ENCODE measurements at places on chromosomes 5 and 9. TPM values are rescaled to one million over a fixed set of nuclear protein-coding genes. Genes with fewer than 3 reads are reported as not detected.

- peak; percentile 23 for DNase-seq
Measured at GRCh38 chr5:17190799-17191391, 26.5 kb upstream of the BASP1 start.

DNA sequence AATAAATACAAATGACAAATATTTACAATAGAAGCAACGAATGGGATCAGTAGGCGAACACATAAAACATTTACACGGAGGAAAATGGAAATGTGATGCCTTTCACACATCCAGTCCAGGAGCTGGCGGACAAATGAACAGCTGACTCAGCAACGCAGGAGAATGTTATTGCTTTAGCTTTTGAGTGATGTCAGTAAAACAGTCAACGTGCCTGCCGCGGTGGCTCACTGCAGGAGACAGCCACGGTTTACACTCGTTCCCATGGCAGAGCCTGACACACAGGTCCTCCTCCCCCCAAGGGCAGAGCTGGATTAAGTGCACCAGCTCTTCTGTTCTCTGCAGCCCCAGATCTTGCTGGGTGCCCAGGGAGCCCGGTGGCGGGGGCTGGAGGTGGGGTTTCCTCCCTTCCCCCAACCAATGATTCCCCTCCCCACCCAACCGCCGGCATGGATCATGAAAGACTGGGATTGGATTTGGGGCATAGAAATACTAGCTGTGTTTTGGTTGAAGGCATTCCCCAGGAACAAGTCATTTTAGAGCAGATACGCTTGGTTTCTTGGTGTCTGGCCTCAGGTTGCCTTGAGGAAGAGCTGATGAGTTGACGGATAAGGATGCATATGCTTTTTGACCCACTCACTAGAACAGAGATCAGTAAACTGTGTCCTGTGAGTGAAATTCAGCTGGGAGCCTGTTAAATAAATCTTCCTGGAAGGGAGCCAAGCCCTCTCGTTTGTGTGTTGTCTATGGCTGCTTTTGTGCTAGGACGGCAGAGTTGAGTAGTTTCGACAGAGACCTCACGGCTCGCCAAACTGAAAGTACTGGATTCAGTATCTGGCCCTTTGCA is 12.5 kb downstream of the STC2 start:
- DNase-seq, result no peak

- no peak for DNase-seq
Measured at GRCh38 chr5:138676002-138676401, 77.2 kb upstream of the CTNNA1 start.

DNA sequence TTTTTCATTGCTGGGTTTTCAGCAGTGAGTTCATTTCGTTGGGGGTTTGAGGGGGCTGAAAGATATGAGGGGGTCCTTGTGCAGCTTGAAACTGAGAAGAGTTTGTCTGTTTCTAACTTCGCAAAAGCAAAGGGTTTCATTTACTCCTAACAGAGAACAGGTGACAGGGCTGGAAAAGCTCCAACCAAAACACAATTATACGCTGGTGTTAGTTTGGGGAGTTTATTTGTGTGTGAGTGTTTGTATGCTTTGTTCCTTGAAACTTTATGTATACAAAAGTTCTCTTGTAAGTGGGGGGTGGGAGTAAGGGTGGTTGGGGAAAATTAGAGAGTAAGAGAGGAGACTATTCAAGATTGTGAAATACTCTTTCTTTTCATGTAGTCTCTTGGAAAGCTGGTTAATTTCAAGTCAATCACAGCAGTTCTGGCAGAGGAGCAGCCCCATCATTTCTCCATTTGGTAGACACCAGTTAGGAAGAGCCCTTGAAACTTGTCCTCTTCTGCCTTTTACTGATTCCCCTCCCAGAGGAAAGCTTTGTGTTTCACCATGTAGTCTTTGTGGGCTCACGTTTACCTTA is 881 bp downstream of the TNFAIP8 start:
- no peak for DNase-seq

DNA sequence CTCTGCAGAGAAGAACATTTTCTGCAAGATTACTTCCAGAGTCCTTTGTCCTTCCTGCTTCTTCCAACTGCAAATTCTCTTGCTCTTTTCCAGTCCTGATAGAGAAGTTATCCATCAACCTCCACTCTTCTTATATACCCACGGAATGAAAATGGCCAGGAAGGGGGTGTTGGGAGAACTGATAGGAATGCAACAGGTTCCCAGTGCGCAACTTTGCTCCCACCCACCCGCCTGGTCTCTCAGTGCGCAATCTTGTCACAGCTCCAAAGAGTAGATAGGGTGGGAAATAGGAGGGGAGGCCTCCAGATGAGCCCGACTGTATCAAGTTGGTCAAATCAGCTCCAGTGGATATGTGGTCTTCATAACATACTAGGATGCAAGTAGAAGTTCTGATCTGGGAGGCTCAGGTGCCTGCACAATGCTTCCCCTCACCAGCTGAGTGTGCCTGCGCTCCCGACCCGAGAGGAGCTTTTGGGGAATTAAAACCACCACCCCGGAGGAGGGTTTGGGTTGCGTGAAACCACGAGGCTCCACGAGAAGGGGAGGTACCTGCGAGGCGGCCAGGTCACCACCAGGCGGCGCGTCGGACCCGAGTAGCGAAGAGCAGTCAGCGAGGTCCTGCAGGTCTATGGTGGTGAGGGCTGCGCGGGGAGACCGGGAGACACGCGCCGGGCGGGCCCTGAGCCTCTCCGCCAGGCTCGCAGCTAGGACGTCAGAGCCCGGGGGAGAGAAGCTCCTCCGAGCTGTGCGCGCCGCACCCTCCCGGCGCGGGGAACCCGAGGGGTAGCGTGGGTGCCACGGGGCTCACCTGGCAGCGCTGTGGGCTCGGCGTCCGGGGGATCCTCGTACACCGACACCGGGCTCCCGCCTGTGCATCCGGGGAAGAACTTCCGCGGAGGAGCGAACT is 835 bp downstream of the MCIDAS start:
- DNase-seq, result peak; percentile 70

DNA sequence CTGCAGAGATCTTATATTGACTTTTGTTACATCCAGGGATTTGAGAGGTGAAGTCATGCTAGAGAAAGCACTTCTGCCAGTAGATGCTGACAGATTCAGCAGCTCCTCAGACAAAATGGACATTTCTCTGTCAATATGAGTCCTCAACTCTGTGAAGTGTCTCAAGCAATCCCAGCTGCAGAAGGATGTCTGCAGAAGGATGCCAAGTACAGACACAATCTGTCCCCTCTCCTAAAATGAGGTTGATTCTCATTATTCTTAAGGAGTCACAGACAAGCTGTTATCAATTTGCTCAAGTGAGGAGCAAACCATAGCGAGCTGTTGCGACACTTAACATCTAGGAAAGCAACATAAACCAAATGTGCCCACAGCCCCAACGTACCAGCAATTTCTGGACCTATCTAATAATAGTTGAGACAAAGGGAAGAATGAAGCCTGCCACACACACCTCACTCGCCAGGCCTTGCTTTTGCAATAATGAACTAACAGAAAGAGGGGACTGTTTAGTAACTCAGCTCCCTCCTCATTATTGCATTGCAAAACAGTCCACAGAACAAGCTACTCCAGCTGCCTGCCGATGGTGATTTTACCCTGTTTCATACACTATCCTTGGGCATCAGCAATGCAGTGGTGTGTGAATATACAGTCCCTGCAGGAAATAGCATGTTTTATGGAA is 364.2 kb upstream of the PDE4D start:
- DNase-seq, result no peak

GRCh38 chr9:14180093-14180959 is 133.6 kb downstream of the NFIB start:
- DNase-seq, result peak; percentile 35

DNA sequence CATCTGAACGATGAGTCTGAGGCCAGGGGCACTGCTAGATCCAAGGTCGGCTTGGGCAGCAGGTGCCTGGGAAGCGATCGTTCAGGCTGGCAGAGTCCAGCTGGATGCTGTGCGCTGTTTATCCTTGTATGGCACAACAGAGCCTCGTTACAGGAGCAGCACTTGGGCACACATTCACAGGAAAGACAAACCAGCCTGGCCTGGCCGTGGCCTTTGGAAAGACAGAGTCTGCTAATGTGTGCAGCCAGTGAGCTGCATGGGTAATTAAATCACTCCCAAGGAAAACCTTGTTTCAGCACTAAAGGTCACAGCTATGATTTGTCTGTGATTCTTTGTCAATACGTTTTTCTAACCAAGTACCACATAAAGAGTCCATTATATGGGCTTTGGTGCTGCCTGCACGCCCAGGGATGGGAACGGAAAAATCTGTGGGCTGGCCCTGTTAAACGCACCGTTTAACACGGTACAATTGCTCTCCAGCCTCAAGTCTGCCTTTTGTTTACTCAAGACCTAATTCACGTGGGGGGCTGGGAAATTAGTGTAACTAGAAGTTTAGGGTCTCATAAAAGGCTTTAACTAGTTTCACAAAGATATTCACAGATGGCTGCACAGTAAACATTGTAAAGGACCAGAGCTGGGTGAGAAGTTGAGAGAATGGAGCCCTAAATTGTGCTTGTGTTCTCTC is 509.3 kb downstream of the KDM4C start:
- DNase-seq, result peak; percentile 62

DNA sequence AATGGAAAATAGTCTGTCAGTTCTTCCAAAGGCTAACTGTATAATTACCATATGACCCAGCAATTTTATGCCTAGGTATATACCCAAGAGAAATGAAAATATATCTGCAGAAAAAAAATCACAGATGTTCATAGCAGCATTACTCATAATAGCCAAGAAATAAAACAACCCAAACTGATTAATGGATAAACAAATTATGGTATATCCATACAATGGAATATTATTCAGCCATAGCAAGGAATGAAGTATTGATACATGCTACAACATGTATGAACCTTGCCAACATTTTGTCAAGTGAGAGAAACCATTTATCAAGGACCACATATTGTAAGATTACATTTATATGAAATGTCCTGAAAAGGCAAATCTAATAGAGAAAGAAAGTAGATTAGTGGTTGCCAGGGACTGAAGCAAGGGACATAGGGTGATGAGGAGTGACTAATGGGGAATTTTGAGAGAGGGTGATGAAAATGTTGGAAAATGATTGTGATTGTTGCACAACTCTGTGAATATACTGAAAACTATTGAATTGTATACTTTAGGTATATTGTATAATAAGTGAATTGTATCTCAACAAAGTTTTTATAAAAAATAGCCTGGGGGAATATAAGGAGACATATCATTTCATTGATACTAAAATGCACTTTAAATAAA is 114.4 kb downstream of the PBX3 start:
- no peak for DNase-seq

DNA sequence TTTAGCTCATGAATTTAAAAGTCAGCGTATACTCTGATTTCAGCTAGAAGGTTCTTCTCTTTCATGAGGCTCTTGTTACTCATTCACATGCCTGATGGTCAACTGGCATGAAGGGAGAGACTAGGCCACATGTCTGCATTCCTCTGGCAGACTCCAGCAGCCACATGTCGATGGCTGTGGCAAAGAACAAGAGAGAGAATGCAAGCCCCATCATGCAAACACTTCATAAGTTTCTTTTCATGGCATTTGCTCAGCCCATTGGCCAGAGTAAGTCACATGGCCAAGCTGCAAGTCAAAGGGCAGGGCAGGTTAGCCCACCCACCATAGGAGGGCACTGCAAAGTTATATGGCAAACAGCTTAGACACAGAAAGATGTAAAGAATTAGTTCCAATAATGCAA is 5.4 kb downstream of the KCNV2 start:
- DNase-seq, result no peak

DNA sequence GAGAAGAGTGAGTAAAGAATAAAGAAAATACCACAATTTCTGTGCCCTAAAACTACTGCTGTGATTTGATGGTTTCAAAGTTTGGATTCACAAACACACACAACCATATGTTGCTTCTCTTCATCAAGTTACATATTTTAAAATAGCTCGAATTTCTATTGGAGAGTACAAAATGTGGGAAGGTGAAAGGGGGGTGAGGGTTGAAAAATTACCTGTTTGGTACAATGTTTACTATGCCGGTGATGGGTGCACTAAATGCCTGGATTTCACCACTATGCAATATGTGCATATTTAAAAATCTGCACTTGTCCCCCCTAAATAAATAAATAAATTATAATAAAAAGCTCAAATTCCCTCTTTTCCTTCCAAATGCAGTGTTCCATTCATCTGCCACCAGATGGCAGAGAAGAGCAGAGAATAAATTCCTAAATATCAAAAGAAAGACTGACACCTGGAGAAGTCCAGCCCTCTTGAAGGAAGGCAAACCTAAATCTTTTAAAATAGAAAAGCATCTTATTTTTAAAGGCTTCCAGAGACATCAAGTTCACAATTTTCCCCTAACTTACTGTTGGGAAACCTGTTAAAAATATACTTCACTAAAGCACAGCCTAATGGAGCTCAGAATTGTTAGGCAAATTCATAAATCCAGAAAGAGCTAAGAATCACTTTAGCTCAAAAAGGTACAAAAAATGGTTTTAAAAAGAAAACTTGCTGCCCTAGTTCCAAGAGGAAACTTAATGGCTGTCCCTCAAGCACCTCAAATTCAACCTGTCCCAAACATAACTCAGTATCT is 24.8 kb upstream of the HNRNPA0 start:
- no peak for DNase-seq

GRCh38 chr9:91897201-91897600 is 52.8 kb downstream of the ROR2 start:
- DNase-seq, result no peak

- peak; percentile 32 for DNase-seq
Measured at GRCh38 chr9:72882117-72882775, 70.6 kb downstream of the ALDH1A1 start.

- DNase-seq, result no peak
Measured at GRCh38 chr9:97919217-97919813, 3.0 kb downstream of the TRMO start.

The KCNV2 gene
- total RNA-seq, result not detected

The GNE gene
- 73.0 TPM for total RNA-seq

The OR13C5 gene
- total RNA-seq, result not detected

Measured in transverse colon (tissue), 4 donors.